ENCODE measurements at places on chromosomes 2 and 18.

GRCh38 chr18:22335731-22336198 is 82.0 kb downstream of the CTAGE1 start:
- no peak for DNase-seq

GRCh38 chr2:189552334-189552990 is 28.1 kb downstream of the SLC40A1 start:
- DNase-seq: no peak

DNA sequence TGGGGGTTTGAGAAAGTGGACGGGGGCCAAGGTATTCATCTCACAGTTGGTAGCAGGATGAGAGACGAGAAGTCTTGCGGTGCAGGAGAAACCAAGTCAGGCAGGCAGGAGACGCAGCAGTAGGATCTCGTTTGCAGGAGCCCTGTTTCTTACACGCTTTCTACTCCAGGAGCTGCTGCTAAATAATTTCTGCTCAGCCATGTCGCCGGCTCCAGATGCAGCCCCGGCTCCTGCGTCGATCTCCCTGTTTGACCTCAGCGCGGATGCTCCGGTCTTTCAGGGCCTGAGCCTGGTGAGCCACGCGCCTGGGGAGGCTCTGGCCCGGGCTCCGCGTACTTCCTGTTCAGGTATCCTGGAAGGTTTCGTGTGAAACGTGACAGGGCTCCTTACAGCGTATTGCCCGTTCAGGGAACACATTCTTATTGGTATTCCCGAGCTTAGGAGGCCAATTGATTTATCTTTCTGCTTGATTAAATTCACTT is 494 bp downstream of the ANKZF1 start:
- peak; percentile 61 for DNase-seq

DNA sequence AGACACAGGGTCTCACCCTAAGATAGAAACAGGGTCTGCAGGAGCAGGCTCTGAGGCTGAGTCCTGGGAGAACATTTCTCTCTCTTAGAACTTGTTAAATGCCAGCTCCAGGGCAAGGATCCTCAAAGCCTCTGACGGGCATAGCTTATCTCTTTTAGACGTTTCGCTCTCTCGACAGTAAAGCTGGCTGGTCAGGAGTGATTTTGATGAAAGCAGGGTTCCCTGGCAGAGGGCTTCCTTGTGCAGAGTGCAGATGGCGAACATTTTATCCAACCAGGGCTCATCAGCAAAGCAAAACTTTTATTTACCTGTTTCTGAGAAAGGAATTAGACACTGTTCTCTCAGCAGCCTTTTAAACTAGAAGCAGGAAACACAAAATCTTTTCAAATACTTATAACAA is 350.8 kb downstream of the ALK start:
- no peak for DNase-seq

GRCh38 chr2:145530653-145531052 is 1010.7 kb upstream of the ZEB2 start:
- DNase-seq: no peak

DNA sequence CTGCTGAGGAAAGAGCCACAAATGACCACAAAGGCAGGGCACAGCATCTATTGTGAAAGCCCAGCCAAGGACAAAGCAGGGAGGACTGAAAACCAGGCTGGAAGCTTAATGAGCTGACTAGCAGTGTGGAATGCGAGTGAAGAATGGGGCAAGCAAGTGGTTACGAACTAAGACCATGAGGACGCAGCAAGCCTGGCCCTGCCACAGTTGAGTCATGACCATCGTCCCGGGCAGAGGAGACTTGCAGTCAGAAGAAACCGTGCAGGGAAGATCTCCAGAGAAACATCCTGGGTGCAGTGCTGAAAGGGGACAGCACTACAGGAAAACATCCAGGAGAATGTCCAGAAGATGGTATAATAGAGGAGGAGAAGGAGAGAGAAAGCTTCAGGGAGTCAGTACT is 120.5 kb upstream of the GYPC start:
- no peak for DNase-seq

DNA sequence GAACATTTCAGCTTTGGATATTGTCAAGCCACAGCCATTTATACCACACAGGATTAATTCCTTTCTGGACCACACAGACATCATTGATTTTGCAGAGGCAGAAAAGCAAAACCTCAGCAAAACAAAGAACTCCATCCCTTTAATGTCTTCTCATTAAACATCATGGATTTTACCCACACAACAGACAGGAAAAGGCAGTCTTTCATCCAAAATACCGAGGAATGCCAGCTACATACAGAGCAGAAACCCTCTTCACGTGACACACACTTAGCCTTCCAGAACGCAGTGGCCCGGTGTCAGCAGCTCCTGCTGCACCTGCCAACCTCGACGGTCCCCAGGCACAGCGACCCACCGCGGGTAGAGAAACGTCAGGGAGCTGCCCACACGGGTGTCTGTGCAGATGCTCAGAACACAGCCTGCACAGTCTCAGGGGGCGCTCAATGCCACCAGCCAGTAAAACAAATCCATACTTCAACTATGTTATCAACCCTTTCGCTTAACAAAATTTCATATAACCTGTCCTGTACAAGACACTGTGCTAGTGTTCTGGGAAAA is 304.5 kb downstream of the EIPR1 start:
- no peak for DNase-seq

GRCh38 chr18:73059280-73059679 is 191.5 kb upstream of the NETO1 start:
- DNase-seq: no peak

DNA sequence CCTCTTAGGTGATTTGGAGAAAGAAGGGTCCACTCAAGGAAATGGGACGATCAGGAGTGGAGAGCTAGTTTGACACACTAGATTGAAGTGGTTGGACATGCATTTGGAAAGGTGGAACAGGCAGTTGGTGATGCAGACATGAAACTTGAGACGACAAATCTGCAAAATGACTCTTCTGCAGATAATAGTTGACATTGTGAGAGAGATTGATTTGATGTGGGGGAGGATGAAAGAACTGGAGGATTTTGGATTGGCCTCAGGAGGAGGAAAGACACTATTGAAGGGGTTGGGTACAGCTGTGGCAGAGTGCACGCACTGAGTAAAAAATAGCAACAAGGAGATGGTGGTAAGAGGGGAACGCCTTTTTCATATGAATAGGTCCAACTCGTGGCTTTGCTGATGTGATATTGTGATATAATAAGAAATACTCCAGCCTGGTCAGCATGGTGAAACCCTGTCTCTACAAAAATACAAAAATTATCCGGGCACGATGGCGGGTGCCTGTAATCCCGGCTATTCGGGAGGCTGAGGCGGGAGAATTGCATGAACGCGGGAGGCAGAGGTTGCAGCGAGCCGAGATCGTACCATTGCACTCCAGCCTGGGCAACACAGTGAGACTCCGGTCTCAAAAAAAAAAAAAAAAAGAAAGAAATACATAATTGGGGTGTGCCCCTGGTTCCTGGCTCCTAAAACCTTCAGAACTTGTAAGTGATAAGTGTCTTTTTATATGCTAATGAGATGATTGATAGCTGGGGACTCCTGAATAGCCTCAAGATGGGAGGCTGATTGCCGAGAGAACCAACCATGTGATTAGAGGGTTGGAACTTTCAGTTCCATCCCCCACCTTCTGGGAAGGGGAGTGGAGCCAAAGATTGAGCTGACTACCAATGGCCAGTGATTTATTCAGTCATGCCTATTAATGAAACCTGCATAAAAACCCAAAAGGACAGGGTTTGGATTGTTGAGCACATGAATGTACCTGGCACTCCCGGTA is 9.7 kb downstream of the TTLL4 start:
- no peak for DNase-seq
